ENCODE measurements at places on chromosomes 5 and 9.

GRCh38 chr5:95298651-95299050 lies 13.8 kb upstream of the MCTP1 start:
- DNase-seq, result no peak

DNA sequence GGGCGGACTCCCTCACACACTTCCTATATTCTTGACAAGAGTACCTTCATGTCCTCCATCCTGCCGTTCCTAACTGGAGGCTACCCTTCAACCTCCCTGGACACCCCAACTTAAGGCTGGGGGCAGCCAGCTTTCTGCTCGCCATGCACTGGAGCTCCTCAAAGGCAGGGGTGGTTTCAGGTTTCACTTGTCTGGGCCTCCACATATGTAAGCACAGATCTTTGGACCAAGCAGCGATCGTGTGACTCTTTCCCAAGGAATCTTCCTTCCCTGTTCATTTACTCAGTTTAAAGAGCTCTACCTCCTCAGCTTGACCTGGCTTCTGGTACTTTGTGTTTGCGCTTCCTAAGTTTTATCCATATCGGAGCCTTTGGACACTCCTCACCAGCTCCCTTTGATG lies 34.2 kb upstream of the TRPC7 start:
- DNase-seq, result no peak

- no peak for DNase-seq
Measured at GRCh38 chr5:138240650-138241385, 27.7 kb upstream of the CDC23 start.

GRCh38 chr9:96567203-96567700 lies 52.4 kb downstream of the CDC14B start:
- no peak for DNase-seq

GRCh38 chr5:131525805-131526204 lies 109.2 kb downstream of the RAPGEF6 start:
- no peak for DNase-seq
